Progenitor cell of endocrine pancreas (in vitro differentiated cells): ENCODE measurements at places on chromosomes 6 and 20.

DNA sequence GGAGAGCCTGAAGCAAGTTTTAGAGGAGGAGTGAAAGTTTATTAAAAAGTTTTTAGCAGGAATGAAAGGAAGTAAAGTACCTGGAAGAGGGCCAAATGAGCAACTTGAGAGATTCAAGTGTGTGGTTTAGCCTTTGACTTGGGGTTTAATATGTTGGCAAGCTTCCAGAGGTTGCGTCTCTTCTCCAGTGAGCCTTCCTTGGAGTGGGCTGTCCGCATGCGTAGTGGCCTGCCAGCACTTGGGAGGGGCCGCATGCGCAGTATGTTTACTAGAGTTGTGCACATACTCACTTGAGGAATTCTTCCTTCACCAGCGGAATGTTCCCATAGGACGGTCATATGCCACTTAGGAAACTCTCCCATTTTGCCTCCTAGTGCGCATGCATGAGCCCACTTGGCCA, 235.2 kb downstream of the ALDH8A1 start:
- DNase-seq, result no peak

DNA sequence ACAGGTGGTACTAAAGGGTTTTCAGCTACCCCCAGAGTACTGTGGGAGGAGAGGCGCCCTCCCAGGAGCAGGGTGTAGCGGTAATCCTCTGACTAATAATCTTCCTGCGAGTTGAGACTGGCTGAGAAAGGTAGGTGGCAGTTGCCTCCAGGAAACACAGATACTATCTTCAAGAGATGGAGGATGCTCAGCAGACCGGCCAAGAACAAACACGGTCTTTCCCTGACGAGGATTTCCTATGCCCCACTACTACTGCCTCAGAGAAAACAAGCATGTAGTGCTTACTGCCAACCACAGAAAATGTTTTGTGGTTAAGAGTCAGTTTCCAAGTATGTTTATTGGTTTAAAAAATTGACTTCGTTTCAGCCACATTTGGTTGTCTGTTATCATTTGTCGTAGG, 26.8 kb downstream of the C6orf89 start:
- DNase-seq, result no peak

DNA sequence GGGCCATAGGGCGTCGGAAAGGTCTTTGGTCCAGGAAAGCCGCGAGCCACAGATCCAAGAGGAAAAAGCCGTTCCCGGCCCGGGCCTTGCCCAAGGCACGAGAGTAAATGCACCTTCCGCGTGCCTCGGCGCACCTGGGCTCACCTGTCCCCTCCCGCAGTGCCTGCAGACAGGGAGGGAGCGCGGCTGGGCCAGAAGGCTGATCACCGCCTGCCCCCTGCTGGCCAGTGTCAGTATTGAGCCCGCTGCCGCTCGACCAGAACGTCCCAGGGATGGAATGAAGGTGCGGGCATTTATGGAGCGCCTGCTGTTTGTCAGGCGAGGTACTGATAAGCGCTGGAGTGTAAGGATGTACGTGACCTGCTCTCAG, 679 bp upstream of the LPIN3 start:
- DNase-seq, result peak; percentile 94

GRCh38 chr6:111967131-111967530, 86.8 kb upstream of the CCN6 start:
- DNase-seq, result no peak

DNA sequence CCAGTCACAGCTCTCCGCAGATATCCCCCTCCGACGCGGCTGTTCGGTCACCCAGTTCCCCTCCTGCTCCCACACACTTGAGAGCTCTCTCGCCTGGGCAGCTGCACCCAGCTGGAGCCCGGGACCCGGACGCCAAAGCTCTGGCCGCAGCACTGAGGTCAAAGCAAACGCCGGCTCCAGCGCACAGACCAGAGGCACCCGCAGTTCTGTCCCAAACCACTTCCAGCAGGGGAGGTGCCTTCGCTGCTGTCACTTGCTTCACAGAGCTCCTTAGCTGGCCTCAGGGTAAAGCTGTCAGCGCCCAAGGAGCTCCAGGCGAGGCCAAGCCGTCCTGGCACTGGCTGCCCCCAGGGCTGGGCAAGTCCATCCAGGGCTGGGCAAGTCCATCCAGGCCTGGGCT, 27.9 kb downstream of the SLC2A4RG start:
- no peak for DNase-seq

GRCh38 chr20:62355878-62356588, 11.1 kb downstream of the LAMA5 start:
- no peak for DNase-seq

DNA sequence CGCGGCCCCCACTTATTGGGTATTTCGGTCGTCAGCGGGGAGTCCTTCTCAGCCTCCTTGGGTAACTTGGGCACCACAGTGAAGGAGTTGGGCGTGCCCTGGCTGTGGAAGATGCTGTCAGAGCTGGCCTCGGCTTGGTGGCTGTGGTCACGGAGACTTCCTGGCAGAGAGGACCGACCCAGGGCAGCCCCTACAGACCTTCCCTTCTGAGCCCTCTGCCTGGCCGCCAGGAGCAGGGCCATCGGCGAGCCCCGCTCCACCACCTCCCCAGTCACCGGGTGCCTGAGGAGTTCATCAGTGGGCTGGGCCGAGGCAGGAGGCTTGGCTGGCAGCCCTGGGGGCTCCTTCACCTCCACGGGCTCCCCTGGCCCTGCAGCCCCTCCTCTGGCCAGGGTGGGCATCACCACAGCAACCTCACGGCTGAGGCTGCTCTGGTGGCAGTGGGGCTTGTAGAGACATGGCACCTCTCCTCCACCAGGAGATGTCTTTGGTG, 37.2 kb downstream of the C6orf132 start:
- DNase-seq, result no peak

GRCh38 chr6:34522761-34523160, 33.4 kb downstream of the SPDEF start:
- DNase-seq, result no peak

DNA sequence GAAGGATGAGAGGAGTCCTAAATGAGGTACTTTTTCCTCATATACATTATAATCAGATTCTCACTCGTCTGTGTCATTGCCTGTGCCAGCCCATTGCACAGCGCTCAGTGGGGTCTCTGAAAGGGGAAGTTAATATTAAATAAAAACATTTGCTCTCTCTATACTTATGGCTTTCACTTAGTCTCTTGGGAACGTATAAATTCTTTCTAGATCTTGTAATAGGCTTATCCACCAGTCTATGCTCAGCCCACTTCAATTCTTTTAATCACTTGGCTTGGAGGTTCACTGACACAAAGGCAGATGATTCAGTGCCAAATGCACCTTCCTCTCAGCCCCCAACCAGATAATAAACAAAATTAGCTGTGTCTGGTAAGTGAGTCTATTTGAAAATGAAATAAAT, 164.3 kb upstream of the OGFRL1 start:
- DNase-seq, result no peak
